ENCODE measurements at places on chromosomes 5 and 9.

DNA sequence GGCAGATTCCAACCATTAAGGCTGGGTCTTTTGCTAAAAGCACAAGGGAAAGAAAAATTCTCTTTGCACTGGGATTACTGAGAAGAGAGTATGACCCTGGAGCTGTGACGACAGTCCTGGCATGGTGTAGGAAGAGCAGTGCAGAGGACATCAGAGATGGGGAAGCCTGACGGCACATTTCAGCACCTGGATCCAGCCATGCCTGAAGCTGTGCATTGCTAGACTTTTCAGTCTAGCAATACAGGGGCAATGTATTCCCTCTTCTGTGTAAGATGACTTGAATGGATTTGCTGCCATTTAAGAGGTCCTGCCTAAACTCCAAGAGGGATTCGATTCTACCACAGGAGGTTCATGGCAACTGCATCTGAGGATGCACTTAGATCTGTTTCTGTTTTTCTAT, 12.3 kb upstream of the MRNIP start:
- DNase-seq = no peak

DNA sequence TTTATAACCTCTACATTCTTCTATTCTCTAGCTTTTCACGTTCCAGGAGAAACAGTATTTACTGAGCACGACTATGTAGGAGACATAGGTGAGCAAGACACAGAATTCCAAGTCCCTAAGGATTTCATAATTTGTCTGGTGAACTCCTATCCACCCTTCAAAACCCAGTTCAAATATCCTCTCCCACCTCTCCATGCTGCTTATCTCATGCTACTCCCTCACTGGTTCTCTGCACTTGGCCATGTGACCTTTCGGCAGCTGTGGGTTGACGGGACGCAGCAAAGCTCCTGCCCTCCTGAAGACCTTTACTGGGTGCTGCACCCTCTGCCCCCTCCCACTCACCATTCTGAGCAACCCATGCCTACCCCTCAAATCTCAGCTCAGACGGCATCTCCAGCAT, 173.2 kb downstream of the RGS3 start:
- no peak for DNase-seq

GRCh38 chr9:18707061-18707461, 233.1 kb downstream of the ADAMTSL1 start:
- no peak for DNase-seq

- DNase-seq = no peak
Measured at GRCh38 chr9:134127616-134128015, 8.3 kb upstream of the WDR5 start.

GRCh38 chr9:122364783-122365150, 6.1 kb upstream of the PTGS1 start:
- no peak for DNase-seq

DNA sequence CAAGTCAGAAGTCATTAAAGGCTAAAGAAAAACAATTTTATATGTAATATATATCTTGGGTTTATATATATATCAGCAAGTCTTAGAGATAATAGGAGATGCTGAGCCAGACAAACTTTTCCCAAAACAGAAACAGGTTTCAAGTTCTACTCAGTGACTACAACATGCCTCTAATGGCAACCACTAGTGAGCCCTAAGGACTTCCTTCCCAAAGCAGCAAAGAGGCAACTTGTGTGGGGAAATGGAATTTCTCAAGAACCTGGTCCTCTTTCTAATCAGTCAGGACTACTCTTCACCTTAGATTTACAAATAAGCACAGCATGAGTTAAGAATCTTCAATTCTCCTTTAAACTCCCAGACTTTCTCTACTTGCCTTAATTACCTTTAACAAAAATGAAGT, 17.6 kb downstream of the RNF38 start:
- DNase-seq = no peak

GRCh38 chr5:142151436-142152383, 43.1 kb downstream of the NDFIP1 start:
- no peak for DNase-seq

GRCh38 chr5:25851301-25851700, 1187.1 kb downstream of the CDH9 start:
- no peak for DNase-seq

DNA sequence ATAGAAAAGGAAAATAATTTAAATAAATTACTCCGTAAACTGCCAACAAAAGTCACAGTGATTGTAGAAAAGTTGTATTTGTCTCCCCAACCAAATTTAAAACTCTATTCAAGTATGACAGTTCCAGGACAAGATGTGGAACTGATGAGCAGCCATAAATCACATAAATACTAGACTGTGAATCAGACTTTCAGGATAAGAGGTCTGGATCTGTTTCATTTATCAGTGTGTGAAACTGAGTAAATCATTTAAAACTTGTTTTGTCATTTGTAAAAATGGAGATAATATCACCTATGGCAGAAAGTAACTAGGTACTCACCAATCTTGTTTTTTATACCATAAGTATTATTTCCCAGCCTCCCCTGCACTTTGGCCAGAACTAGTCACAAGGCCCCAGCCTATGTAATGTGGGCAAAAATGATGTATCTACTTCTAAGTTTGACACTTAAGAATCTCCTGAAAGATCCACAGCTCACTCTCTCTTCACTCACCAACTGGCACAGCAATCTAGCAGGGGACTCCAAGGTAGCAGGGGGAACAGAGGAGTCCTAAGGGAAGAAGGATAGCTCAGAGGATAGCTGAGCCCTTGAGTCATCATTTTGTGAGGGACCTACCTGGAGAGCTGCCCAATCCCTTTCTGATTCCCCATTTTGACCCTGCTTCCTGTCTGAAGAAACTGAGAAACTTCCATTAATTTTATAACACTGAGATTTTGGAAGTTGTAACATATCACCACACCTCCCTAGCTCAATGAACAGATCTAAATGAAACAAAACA, 31.6 kb downstream of the TMEM161B start:
- DNase-seq = no peak

DNA sequence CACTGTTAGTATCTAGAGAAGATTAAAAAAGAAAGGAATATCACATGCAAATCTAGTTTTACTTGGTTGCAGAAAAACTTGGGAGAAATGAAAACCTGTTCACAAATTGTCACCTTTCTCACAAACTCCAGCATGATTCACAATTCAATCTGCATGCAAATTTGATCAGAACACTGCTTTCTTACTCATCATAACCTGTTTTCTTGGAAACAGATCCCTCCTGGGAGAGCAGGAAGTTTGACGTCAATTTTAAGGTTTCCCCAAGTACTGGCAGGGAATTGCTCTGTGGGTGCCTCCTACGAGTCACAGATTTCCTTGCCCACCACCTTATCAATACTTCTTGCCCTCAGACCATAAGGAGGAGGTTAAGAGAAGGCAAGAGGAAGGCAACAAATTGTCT, 30.2 kb upstream of the HTR4 start:
- DNase-seq = no peak
